ENCODE measurements at places on chromosomes 2 and 18. TPM values are rescaled to one million over a fixed set of nuclear protein-coding genes. Genes with fewer than 3 reads are reported as not detected.

GRCh38 chr2:101883860-101884259 lies 107.9 kb upstream of the IL1R2 start:
- DNase-seq: no peak

DNA sequence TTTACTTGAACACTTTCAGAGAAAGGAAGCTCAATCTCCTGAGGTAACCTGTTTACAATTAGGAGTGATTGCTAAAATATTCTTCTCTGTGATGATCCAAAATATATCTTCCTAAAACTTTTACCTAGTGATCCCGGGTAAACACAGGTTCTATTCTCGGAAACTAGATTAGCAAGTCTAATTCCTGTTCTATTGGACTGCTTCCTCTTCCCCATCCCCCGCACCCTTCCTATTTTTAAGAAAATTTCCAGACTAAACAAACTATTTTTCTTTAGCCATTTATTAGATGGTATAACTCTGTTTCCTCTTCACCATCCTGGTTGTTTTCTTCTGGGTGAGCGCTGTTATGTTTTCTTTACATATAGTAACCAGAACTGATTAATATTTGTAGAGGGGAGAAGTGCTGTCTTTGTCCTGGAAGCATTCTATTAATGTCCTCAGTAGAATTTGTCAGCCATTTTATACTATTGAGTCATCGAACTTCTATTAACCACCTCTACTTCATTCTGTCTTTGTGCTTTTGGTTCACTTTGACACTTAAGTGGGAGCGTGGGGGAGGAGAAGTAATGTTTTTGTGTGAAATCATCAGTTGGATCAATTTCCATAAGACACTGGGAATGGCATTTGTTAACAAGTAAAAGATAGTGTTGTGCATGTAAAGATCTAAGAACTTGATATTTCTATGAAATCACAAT lies 31.8 kb downstream of the CREB1 start:
- DNase-seq: no peak

DNA sequence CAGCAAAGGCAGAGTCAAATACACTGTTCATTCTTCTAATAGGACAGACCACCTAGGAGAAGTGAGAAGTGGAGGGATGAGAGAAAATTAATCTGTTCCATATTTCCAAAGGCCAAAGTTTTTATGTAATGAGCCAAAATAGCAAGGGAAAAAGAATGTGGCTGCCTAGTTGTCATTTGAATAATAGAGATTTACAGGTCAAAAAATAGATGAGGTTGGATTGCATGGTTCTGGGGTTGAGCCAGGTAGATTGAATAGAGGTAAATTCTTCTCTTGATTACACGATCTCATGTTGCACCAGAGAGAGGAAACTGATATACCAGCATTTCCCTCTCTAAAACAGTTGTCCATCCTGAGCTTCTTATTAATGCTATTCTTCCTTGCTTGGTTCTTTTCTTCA lies 325.8 kb downstream of the CCDC178 start:
- no peak for DNase-seq

- DNase-seq: no peak
Measured at GRCh38 chr2:234444893-234445292, 52.0 kb downstream of the ARL4C start.

GRCh38 chr2:85851253-85852151 lies 37.3 kb downstream of the ST3GAL5 start:
- no peak for DNase-seq

- DNase-seq: no peak
Measured at GRCh38 chr2:229519655-229520430, 194.5 kb downstream of the DNER start.

- DNase-seq: no peak
Measured at GRCh38 chr2:163465440-163465839, 270.4 kb downstream of the FIGN start.

ABCG5 gene
- 57.0 TPM for total RNA-seq

APOB gene
- total RNA-seq: 2,405 TPM

CGREF1 gene
- total RNA-seq: 5.5 TPM

RND3 gene
- total RNA-seq: 19.2 TPM

All from left lobe of liver (tissue), 2 donors.